ENCODE measurements at places on chromosomes 6 and 20. TPM values are rescaled to one million over a fixed set of nuclear protein-coding genes. Genes with fewer than 3 reads are reported as not detected.

DNA sequence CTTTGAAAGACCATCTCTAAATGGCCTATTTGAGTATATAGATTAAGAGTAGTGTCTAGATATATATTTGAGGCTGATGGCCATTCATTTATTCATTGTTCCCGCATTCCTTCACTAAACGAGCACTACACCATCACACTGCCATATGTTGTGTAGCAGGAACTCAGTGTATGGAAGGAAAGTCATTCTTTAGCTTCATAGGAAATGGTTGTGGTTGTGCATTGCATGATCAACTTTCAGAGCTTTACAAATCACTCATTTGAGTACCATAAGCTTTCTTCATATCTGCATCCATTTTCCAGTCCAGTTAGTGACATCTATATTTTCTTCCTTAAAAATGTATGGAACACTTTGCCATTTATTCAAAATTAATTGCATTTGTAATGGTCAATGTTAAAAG, 97.9 kb downstream of the ARID1B start:
- H3K27me3 ChIP-seq = no peaks in the 10 kb centered on the region
- H3K36me3 ChIP-seq = peaks cover 3% of the 10 kb centered on the region
- no peak for DNase-seq
- peaks cover 41% of the 10 kb centered on the region for H3K4me1 ChIP-seq
- H3K27ac ChIP-seq = no peak overlapping the region

GRCh38 chr6:69789578-69789977, 7.2 kb downstream of the LMBRD1 start:
- H3K27me3 ChIP-seq = no peaks in the 10 kb centered on the region
- H3K27ac ChIP-seq = no peak overlapping the region
- DNase-seq = no peak

- peaks cover 4% of the 10 kb centered on the region for H3K36me3 ChIP-seq
- no peaks in the 10 kb centered on the region for H3K27me3 ChIP-seq
- no peak for DNase-seq
- H3K4me1 ChIP-seq = peaks cover 27% of the 10 kb centered on the region
Measured at GRCh38 chr6:107540465-107540857, 50.5 kb downstream of the SOBP start.

Gene CDH26
- not detected for total RNA-seq

Gene HLA-G
- not detected for total RNA-seq

Gene CNKSR3
- 11.5 TPM for total RNA-seq

GRCh38 chr6:24923885-24924401, 11.8 kb downstream of the RIPOR2 start:
- no peaks in the 10 kb centered on the region for H3K36me3 ChIP-seq
- H3K27ac ChIP-seq = no peak overlapping the region
- peaks cover 35% of the 10 kb centered on the region for H3K4me1 ChIP-seq
- no peak overlapping the region for H3K4me3 ChIP-seq
- H3K27me3 ChIP-seq = no peaks in the 10 kb centered on the region

Gene C6orf132
- 0.75 TPM for total RNA-seq

Gene ZNF311
- 0.52 TPM for total RNA-seq

Gene ACSS2
- 34.8 TPM for total RNA-seq

DNA sequence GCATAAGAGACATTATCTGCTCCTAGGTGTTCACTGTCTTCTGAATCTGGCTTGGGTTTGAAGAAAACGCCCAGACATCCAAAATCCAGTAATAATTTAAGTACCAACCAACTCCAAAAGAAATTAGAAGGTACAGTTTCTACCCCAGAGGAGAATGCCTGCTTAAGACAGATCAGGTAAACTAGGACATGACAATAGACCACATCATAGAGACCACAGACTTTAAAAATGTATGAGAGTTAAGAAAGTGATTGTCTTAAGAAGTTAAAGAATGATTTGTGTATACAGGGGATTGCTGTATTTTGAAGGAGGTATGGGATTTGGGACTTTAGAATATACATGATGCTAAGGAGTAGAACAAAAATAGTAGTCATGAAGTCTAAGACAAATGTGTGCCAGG, 120.8 kb upstream of the EDN1 start:
- H3K4me3 ChIP-seq = no peak overlapping the region
- peaks cover 2% of the 10 kb centered on the region for H3K36me3 ChIP-seq
- H3K27ac ChIP-seq = no peak overlapping the region
- peaks cover 12% of the 10 kb centered on the region for H3K4me1 ChIP-seq
- H3K27me3 ChIP-seq = no peaks in the 10 kb centered on the region
- no peak for DNase-seq

GRCh38 chr6:150599199-150600009, at the start of gene PLEKHG1:
Gene PLEKHG1, plus strand, starts transcription at chr6:150599885. Its CDS starts 133,797 bp downstream, at chr6:150733682.
- H3K36me3 ChIP-seq = no peaks in the 10 kb centered on the region
- peaks cover 12% of the 10 kb centered on the region for H3K4me1 ChIP-seq
- H3K27me3 ChIP-seq = peaks cover 18% of the 10 kb centered on the region
- peak within 1 kb of the TSS; percentile 24 for H3K27ac ChIP-seq

Gene COL11A2
- 10.0 TPM for total RNA-seq

Gene GNAS-AS1
- 1.1 TPM for total RNA-seq

Gene PANK2
- total RNA-seq = 39.7 TPM

Gene LAMA2
- total RNA-seq = 1.9 TPM

GRCh38 chr6:109690373-109690736, 647 bp downstream of the AK9 start:
- peaks cover 25% of the 10 kb centered on the region for H3K4me1 ChIP-seq
- peak overlapping the region; percentile 96 for H3K4me3 ChIP-seq
- DNase-seq = peak; percentile 83
- H3K27ac ChIP-seq = peak overlapping the region; percentile 94
- no peaks in the 10 kb centered on the region for H3K27me3 ChIP-seq
- H3K36me3 ChIP-seq = no peaks in the 10 kb centered on the region

Gene FUCA2
- 54.4 TPM for total RNA-seq

Gene ORC3
- 17.5 TPM for total RNA-seq

- no peak overlapping the region for H3K4me3 ChIP-seq
- no peaks in the 10 kb centered on the region for H3K36me3 ChIP-seq
- peaks cover 12% of the 10 kb centered on the region for H3K4me1 ChIP-seq
- DNase-seq = no peak
- no peak overlapping the region for H3K27ac ChIP-seq
Measured at GRCh38 chr6:118565311-118565960, 17.3 kb downstream of the PLN start.

Gene WFDC2
- not detected for total RNA-seq

GRCh38 chr6:162345051-162345511, 382.5 kb downstream of the PRKN start:
- no peaks in the 10 kb centered on the region for H3K27me3 ChIP-seq
- peaks cover 10% of the 10 kb centered on the region for H3K4me1 ChIP-seq
- H3K27ac ChIP-seq = no peak overlapping the region
- no peak overlapping the region for H3K4me3 ChIP-seq
- no peak for DNase-seq

GRCh38 chr20:58196402-58197184, 31.9 kb downstream of the ANKRD60 start:
- H3K27me3 ChIP-seq = peaks cover 7% of the 10 kb centered on the region
- H3K36me3 ChIP-seq = no peaks in the 10 kb centered on the region
- no peak for DNase-seq
- H3K4me3 ChIP-seq = no peak overlapping the region
- no peaks in the 10 kb centered on the region for H3K4me1 ChIP-seq
- no peak overlapping the region for H3K27ac ChIP-seq

Gene PPP1R11
- 47.1 TPM for total RNA-seq

DNA sequence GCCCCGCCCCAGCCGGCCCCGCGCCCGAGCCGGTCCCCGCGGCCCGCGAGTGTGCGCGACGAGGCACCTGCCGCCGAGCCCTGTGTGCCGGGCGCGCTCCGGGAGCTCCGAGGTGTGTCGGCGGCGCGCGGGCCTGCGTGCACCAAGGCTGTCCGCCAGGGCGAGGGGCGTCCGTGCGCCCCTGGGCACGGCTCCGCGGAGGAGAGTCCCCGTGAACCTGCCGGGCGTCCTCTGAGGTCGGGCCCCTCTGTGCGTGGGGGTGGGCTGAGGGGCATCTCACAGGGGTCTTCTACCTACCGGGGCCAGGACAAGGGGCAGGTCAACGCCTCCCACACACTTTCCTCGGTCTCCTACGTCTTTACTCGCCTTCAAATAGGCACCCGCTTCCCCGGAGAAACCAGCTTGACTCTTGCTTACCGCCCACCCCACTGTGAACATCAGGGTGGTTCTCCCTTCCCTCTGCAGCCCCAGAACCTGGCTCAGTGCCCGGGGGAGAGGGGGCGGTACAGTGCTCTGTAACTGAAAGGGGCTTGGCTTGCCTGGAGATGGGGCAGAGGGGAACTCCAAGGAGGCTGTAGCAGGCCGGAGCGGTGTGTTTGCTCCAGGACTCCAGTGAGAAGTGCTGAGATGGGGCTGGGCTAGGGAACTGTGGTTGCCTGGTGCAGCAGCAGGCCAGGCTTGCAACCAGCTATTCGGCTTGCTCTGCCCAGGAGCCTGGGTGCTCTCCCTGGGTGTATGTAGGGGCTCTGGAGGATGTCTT, at the start of gene SAMD10:
TSS of gene SAMD10 (minus strand) at position 86 of the 760 bp plus-strand sequence. CDS start 175 bp downstream, outside the sequence.
- H3K4me1 ChIP-seq = peaks cover 43% of the 10 kb centered on the region
- H3K27me3 ChIP-seq = no peaks in the 10 kb centered on the region
- H3K36me3 ChIP-seq = peaks cover 7% of the 10 kb centered on the region
- H3K27ac ChIP-seq = peak within 1 kb of the TSS; percentile 64
- DNase-seq = no peak

- H3K36me3 ChIP-seq = no peaks in the 10 kb centered on the region
- H3K27me3 ChIP-seq = peaks cover 2% of the 10 kb centered on the region
- H3K4me3 ChIP-seq = no peak overlapping the region
- DNase-seq = no peak
- no peak overlapping the region for H3K27ac ChIP-seq
Measured at GRCh38 chr6:136077834-136078576, 172.1 kb downstream of the MTFR2 start.

Gene MAS1
- not detected for total RNA-seq

DNA sequence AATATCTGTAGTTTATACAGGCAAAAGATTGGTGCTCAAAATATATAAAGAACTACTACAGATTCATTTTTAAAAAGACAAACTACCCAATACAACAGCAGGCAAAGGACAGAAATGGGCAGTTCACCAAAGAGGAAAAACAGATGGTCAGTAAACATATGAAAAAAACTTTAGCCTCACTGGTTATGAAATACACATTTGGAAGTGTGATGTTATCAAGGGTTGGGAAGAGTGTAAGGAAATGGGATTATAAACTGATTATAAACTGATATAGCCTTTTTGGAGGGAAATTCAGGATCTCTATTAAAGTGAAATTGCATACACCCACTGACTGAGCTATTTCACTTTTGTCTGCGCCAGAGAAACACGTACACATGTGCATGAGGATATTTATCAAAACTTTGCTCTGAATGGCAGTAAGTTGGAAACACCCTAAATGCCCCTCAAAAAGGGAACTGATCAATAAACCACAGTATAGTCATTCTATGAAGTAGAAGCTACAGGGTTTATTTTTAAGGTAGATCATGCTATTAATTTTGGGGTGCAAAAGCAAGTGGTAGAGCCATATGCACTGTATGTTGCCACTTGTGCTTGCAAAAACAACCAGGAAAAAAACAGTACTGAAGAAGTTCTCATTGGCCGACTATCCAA, 32.2 kb upstream of the ARFGEF2 start:
- no peaks in the 10 kb centered on the region for H3K4me1 ChIP-seq
- no peak for DNase-seq

Gene PSORS1C2
- total RNA-seq = not detected

GRCh38 chr20:37797669-37798175, 103.9 kb downstream of the CTNNBL1 start:
- DNase-seq = no peak
- no peaks in the 10 kb centered on the region for H3K27me3 ChIP-seq
- no peak overlapping the region for H3K4me3 ChIP-seq
- peaks cover 7% of the 10 kb centered on the region for H3K4me1 ChIP-seq
- H3K36me3 ChIP-seq = peaks cover 14% of the 10 kb centered on the region

GRCh38 chr6:88168362-88168761, 2.2 kb upstream of the CNR1 start:
- H3K4me1 ChIP-seq = peaks cover 10% of the 10 kb centered on the region
- H3K4me3 ChIP-seq = no peak overlapping the region
- H3K36me3 ChIP-seq = no peaks in the 10 kb centered on the region
- H3K27ac ChIP-seq = no peak overlapping the region
- H3K27me3 ChIP-seq = peaks cover 66% of the 10 kb centered on the region

DNA sequence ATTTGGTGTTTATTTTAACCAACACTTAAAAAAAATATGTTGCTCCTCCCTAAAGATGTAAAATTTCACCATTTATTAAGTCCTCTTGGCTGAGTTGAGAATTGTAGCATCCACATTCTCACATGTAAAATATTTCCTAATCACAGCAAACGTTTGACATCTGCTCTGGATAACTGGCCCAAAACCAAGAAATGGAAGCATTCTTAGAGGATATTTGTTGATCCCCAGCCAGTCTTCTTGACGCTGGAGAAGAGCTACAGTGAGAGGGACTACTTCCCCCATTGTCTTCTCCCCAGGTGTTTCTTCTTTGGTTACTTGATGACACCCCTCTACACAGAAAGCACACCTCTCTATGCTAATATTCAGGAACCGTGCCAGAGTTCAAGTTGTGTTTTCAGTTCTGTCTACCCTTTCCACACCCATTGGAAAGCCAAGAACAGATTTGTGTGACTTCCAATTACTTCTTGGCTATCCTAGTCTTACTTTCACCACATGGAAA, 454.5 kb upstream of the JAG1 start:
- no peak overlapping the region for H3K4me3 ChIP-seq
- H3K27ac ChIP-seq = no peak overlapping the region
- peaks cover 33% of the 10 kb centered on the region for H3K4me1 ChIP-seq
- H3K36me3 ChIP-seq = no peaks in the 10 kb centered on the region
- no peaks in the 10 kb centered on the region for H3K27me3 ChIP-seq

DNA sequence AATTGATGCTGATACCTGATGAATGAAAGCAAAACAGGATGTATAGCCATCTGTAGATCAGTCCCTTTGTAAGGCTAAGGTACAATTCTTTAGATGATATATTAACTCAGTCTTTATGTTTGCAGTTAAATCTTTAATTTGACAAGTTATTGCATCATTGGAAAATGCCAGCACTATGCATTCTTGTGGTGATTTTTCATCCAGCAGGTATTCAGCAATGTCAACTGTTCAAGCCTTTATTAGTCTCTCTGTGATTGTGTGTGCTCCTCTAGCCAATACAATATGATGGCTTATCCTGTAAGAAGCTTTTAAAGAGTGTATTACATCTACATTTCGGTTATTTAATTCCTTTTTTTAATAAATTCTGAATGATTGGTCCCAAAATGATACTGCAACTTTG, 34.3 kb downstream of the HLA-DMB start:
- no peaks in the 10 kb centered on the region for H3K27me3 ChIP-seq
- peaks cover 7% of the 10 kb centered on the region for H3K4me1 ChIP-seq
- DNase-seq = no peak
- H3K27ac ChIP-seq = no peak overlapping the region

Gene ADGRG6
- 2.5 TPM for total RNA-seq

All from chondrocyte (in vitro differentiated cells).